ENCODE measurements at places on chromosomes 11 and 22.
A peak's percentile ranks its signal among the peaks of the same experiment; 100 is the strongest.

- DNase-seq: peak; percentile 60
Observed at GRCh38 chr11:131408025-131408640, 37.7 kb downstream of the NTM start.

DNA sequence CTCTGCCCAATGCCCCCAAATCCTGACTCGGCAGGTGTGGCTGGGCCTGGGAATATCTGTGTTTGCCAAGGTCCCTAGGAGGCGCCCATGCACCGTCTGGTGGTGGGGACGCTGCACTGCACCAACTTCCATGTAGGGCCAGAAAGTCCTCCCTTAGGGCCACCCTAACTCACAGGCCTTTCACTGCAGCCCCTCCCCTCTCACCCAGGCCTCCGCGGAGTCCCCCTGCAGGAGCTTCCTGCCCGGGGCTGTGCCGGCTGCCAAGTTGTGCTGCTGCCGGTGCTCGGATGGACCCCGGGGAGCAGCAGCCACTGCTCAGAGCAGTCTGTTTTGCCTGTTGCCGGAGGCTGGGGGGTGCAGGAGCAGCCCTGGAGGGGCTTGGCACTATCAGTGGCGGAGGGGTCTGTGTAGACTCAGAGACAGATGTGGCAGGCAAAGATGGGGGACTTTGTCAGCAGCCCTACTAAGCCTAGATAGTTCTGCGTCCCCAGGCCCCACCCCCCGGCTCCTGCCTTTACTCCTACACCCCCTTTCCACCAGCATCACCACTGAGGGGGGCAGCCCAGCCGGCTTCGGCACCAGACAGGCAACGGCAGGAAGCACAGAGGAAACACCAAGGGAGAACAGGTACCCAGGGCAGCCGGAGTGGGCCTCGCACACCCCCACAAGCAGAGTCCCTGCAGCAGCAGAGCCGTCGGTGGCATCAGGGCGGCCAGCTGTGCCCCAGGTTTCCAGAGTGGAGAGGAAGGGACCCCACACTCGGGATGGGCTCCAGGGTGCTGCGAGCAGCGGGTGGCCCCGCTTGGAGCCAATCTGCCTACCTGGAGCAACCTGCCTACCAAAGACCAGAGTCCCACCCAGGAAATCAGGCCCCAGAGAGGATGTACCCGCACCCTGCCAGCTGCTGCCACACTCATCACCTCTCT, 124.3 kb downstream of the TRIM29 start:
- DNase-seq: peak; percentile 14

- no peak for DNase-seq
Observed at GRCh38 chr11:10608584-10608983, 40.1 kb upstream of the LYVE1 start.

- DNase-seq: no peak
Observed at GRCh38 chr11:46983598-46983997, 47.0 kb downstream of the CSTPP1 start.

GRCh38 chr22:23767303-23767672, 484 bp downstream of the CHCHD10 start:
- no peak for DNase-seq

Data from fibroblast of skin of abdomen (primary cell).